A549 treated with ZK216348 at 1 μM for 4 hours (cell line): ENCODE measurements at places on chromosomes 7 and 10. TPM values are rescaled to one million over a fixed set of nuclear protein-coding genes. Genes with fewer than 3 reads are reported as not detected.

Gene ASL
- 16.4 to 25.7 TPM (median 21.9 TPM) in 5 replicates for total RNA-seq

Gene UPP1
- total RNA-seq = 50.1 to 93.1 TPM (median 88.4 TPM) in 5 replicates

Gene ATXN7L1
- total RNA-seq = 5.1 to 7.2 TPM (median 6.6 TPM) in 5 replicates

Gene CALY
- total RNA-seq = 0.42 to 1.6 TPM (median 0.70 TPM) in 5 replicates

Gene STEAP1B
- 0.16 to 0.23 TPM (median 0.18 TPM) in 3 of 5 replicates, not detected in the others for total RNA-seq

Gene NRG3
- total RNA-seq = not detected in 5 replicates

Gene PROSER2
- total RNA-seq = 26.6 to 45.4 TPM (median 41.2 TPM) in 5 replicates

Gene MET
- 61.2 to 94.9 TPM (median 88.0 TPM) in 5 replicates for total RNA-seq

Gene CYP2C18
- total RNA-seq = 0.11 to 0.12 TPM in 2 of 5 replicates, not detected in the others

Gene WDFY4
- total RNA-seq = not detected in 5 replicates

Gene COL26A1
- 0.18 to 0.62 TPM (median 0.44 TPM) in 5 replicates for total RNA-seq

Gene HGF
- not detected in 5 replicates for total RNA-seq

Gene ACSL5
- total RNA-seq = 0.18 to 0.43 TPM (median 0.21 TPM) in 5 replicates

Gene NME8
- not detected in 5 replicates for total RNA-seq

Gene OPN4
- total RNA-seq = not detected in 5 replicates

Gene VAX1
- 1.3 to 1.6 TPM (median 1.4 TPM) in 5 replicates for total RNA-seq

Gene FGFBP3
- total RNA-seq = 1.7 to 3.2 TPM (median 2.5 TPM) in 5 replicates

Gene CCL26
- total RNA-seq = 6.8 to 11.4 TPM (median 7.4 TPM) in 5 replicates

Gene ENKUR
- 0.25 to 0.48 TPM (median 0.37 TPM) in 5 replicates for total RNA-seq

Gene SCART1
- 0.07 to 0.31 TPM (median 0.21 TPM) in 5 replicates for total RNA-seq

Gene HOXA7
- total RNA-seq = 4.6 to 6.0 TPM (median 4.7 TPM) in 5 replicates

Gene ALOX5
- 0.16 to 0.35 TPM (median 0.22 TPM) in 5 replicates for total RNA-seq

Gene STK17A
- total RNA-seq = 24.4 to 33.6 TPM (median 32.1 TPM) in 5 replicates

Gene ZNF365
- 0.79 to 1.3 TPM (median 0.93 TPM) in 5 replicates for total RNA-seq

Gene MALRD1
- not detected in 5 replicates for total RNA-seq

Gene ZNF273
- total RNA-seq = 1.4 to 3.4 TPM (median 2.5 TPM) in 5 replicates

Gene PKD2L1
- 0.06 to 0.12 TPM in 2 of 5 replicates, not detected in the others for total RNA-seq

Gene NODAL
- not detected in 5 replicates for total RNA-seq

Gene SEMA4G
- 7.1 to 10.2 TPM (median 7.7 TPM) in 5 replicates for total RNA-seq

Gene IDI2
- not detected in 5 replicates for total RNA-seq

Gene ASAH2
- total RNA-seq = 0.42 to 3.6 TPM (median 2.4 TPM) in 5 replicates

Gene OR2A7
- total RNA-seq = not detected in 5 replicates

Gene SPDYE11
- not detected in 5 replicates for total RNA-seq

Gene CCDC71L
- total RNA-seq = 9.6 to 17.8 TPM (median 14.1 TPM) in 5 replicates

Gene LIPK
- total RNA-seq = not detected in 5 replicates

Gene HPSE2
- 0.45 TPM in 1 of 5 replicates, not detected in the others for total RNA-seq

Gene OPN1SW
- total RNA-seq = not detected in 5 replicates

Gene ASB10
- total RNA-seq = not detected in 5 replicates

Gene SVOPL
- total RNA-seq = not detected in 5 replicates

Gene CREB5
- total RNA-seq = 2.1 to 4.2 TPM (median 3.6 TPM) in 5 replicates

Gene FAM25G
- total RNA-seq = 3.8 TPM in 1 of 5 replicates, not detected in the others

Gene LIPJ
- total RNA-seq = not detected in 5 replicates

Gene SLC26A5
- not detected in 5 replicates for total RNA-seq

Gene OR9A2
- not detected in 5 replicates for total RNA-seq

Gene HOXA6
- 1.0 to 2.6 TPM (median 1.9 TPM) in 5 replicates for total RNA-seq

Gene PIP
- total RNA-seq = 0.51 to 0.75 TPM (median 0.71 TPM) in 3 of 5 replicates, not detected in the others

Gene ADGRA1
- 0.12 to 0.19 TPM (median 0.15 TPM) in 5 replicates for total RNA-seq

Gene GPR26
- not detected in 5 replicates for total RNA-seq

Gene MMP21
- not detected in 5 replicates for total RNA-seq

Gene RAB19
- not detected in 5 replicates for total RNA-seq

Gene TSPAN15
- 70.4 to 108 TPM (median 104 TPM) in 5 replicates for total RNA-seq

Gene SFTPA1
- total RNA-seq = not detected in 5 replicates

Gene TPK1
- 2.1 to 3.3 TPM (median 3.1 TPM) in 5 replicates for total RNA-seq

Gene UTF1
- total RNA-seq = not detected in 5 replicates
